ENCODE measurements at places on chromosomes 7 and 10. TPM values are rescaled to one million over a fixed set of nuclear protein-coding genes. Genes with fewer than 3 reads are reported as not detected.

The FAM20C gene
- total RNA-seq: 53.6 TPM

GRCh38 chr7:15280078-15280733, 281.6 kb downstream of the AGMO start:
- DNase-seq: no peak

The MAGI2 gene
- 12.7 TPM for total RNA-seq

The VPS37D gene
- total RNA-seq: 1.5 TPM

The LDB1 gene
- total RNA-seq: 55.5 TPM

DNA sequence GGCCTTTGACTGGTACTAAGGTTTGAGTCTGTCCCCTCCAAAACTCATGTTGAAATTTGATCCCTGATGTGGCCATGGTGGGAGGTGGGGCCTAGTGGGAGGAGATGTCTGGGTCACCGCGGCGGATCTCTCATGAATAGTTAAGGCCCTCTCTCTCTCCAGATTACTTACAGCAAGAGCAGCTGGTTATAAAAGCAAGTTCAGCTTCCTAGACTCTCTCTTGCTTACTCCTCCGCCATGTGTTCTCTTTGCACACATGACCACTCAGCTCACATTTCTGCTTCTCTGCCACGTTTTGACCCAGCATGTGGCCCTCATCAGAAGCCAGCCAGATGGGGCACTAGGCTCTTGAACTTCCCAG, 29.9 kb upstream of the ZMIZ1 start:
- DNase-seq: peak; percentile 19

- no peak for DNase-seq
Observed at GRCh38 chr10:119370111-119370741, 162.9 kb downstream of the GRK5 start.

DNA sequence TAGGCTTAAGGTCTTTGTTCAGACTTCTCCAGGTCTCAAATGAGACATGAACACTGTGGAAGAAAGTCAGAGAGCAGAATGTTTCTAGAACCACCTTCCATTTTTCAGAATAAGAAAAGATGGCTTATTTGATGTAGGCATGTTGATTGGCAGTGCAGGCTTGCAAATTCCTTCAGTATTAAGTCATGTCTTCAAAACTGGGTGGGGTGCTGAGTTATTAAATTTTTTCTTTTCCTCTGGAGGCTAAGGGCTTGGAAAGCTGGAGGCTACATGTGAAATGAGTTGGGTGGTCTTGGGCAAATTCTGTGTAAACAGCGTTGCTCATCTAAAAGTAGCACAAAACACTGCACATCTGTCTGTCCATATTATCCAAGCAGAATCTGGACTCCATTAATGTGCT, 62.8 kb downstream of the PRTFDC1 start:
- no peak for DNase-seq

The FBXL13 gene
- total RNA-seq: 11.6 TPM

DNA sequence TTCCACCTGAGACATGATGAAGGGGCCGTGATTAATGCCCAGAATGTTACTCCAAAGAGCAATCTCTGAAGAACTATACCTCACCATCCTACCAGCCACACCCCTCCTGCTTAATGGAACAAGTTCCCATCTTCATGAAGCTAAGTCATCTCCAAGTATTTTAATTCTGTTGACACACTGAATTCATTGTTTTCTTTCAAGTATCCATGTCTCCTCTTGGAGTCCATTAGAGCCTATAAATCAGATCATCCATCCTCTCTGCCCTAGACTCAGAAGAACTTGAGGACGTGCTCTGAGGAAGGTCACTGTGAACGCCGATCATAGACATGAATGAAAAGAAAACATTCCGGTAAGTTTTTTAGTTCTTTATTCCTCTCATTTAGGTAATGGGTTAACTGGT, 126.8 kb downstream of the RSU1 start:
- DNase-seq: no peak

- no peak for DNase-seq
Observed at GRCh38 chr7:155252444-155252887, 45.2 kb upstream of the INSIG1 start.

The OAT gene
- total RNA-seq: 21.0 TPM
